ENCODE measurements at places on chromosomes 13 and 19.

- peak; percentile 84 for DNase-seq
Measured at GRCh38 chr19:35318679-35319448, 10.1 kb upstream of the CD22 start.

DNA sequence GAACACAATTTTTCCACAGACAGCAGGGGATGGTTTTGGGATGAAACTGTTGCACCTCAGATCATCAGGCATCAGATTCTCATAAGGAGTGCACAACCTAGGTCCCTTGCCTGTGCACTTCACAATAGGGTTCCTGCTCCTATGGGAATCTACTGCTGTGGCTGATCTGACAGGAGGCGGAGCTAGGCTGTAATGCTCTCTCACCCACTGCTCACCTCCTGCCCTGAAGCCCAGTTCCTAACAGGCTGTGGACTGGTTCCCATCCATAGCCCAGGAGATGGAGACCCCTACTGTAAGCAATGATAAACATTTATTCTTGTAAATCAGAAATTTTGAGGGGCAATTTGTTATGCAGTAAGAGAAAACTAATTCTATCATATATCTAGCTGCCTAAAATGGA lies 1234.7 kb downstream of the SLITRK1 start:
- DNase-seq, result no peak

DNA sequence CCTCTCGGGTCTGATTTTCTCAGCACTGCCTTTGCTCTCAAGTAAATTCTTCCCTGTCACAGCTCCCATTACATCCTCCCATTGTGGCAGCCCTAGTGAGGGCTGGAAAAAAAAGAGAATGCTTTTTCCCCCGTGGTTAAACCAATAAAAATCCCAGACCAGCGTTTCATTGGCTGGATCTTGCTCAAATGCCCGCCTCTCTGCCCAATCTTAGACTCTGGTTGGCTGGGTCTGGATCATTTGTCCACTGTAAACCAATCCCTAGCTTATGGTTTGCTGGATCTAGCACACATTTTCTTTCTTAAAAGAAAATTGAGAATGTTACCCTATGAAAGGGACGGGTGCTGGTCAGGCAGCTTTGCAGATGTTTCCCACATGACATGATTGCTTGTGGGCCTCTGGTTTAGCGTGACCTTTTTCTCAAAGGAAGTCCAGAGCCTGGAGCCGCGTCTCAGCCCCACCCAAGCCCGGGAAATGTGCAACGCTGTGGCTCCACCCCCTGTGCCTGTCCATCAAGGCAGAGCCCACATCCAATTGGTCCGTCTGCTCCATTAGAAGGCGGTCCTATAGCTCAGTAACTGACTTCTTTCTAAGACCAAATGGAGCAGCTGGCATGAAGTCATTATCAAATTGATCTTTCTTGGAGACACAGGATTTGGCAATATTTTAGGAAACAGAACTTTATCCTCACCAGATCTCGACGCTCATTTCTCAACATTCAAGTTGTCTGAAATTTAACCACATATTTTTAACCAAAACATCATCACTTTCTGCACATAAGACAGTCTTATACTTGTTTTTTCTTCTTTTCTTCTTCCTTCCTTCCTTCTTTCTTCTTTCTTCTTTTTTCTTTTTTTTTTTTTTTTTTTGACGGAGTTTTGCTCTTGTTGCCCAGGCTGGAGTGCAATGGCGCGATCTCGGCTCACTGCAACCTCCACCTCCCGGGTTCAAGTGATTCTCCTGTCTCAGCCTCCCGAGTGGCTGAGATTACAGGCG lies 2.6 kb upstream of the MCEMP1 start:
- peak; percentile 60 for DNase-seq

DNA sequence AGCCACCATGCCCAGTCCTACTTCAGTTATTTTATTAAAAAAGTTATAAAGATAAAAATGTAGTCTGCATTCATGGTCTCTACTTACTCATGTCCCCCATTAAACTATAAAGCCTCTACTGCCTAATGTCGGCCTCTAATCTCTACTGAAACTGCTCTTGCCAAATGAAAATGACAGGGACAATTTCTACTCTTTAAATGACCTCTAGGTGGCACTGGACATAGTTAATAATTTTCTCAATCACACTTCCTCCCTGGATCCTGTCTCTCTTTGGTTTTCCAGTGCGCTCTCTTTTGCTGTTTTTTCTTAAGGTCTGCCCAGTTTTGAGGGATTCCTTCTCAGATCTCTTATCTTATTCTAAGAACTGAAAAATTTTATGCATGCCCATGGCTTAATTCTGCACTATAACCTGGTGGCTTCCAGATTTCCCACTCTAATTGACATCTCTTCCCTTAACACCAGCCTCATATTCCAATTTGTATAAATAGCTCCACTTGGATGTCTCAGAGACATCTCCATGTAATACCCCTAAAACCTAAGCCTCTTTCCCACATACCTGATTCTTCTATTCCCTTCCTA lies 54.3 kb downstream of the MTMR6 start:
- DNase-seq, result peak; percentile 57

DNA sequence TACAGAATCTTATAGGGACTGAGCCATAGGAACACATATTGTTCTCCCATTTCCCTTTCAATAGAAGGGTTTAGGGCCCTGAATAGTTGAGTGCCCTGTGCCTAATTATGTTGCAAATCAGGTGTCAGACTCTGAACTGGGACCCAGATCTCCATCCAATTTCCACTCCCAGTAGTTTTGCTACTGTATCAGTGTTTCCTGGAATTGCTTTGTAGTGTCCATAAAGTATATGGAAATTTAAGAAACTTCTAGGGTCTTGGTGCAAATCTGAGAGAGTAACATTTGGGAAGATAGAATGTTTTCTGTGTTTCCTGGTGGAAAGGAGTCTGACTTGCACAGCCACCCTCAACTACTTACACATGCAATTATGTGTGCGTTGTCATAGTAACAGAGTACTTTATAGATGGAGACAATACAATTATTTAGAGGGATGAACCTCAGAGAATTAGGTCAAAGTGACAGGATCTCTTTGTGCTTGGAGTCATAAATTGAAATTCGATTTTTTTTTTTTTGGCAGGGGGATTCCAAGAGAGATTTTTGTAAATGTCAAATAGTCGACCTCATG lies 646 bp upstream of the SLC10A2 start:
- no peak for DNase-seq

GRCh38 chr13:58573743-58574142 lies 942.2 kb downstream of the PCDH17 start:
- DNase-seq, result no peak

DNA sequence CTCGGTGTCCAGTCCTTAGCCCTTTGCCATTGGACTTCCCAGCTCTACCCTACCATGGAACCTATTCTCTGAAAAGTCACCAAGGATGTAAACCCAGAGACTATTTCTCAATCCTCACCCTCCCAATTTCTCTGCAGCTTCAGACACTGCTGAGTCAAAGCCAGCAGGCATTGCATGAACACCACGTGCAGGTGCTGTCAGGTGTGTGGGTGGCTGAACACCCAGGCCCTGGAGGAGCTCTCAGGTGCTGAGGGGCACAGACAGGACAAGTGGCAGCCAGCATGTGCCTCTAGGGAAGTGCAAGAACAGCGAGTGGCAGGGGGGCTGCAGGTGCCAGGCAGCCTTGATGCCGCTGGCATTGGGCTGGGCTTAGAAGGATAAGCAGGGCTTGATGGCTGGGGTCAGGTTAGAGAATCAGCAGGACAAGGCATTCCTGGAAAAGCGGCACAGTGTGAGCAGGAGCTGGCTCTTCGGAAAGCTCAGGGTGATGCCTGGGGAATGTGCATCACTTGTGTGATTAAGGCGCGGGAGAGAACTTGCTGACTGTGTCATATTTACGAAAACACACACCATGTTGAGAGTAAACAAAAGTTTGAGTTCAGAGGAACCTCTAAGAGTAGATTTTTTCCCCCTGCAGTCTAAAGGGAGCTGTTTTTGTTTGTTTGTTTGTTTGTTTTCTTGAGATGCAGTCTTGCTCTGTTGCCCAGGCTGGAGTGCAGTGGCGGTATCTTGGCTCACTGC lies 83.8 kb downstream of the LNX2 start:
- DNase-seq, result no peak

DNA sequence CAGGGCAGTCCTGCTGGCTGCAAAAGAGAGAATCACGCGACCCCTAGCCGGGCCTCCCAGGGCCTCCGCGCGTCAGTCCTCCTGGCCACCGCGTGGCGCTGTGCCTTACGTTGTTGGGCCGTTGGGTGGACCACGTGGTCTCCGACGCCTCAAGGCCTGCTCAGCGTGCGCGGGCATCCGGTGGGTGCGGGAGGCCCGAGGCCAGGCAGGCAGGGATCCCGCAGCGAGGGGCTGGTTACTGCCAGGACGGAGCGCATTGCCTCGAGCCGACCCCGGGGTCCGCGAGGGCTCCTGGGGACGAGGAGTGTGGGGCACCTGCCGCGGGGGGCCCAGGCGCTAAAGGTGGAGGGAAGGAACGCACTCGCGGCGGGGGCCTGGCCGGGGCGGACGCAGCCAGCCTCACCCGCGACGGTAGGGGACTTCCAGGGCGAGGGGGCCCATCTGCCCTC lies at the start of gene TDRD12:
TSS of gene TDRD12 (plus strand) at position 157 of the 449 bp plus-strand sequence. CDS start 306 bp downstream, outside the sequence.
- DNase-seq, result no peak

DNA sequence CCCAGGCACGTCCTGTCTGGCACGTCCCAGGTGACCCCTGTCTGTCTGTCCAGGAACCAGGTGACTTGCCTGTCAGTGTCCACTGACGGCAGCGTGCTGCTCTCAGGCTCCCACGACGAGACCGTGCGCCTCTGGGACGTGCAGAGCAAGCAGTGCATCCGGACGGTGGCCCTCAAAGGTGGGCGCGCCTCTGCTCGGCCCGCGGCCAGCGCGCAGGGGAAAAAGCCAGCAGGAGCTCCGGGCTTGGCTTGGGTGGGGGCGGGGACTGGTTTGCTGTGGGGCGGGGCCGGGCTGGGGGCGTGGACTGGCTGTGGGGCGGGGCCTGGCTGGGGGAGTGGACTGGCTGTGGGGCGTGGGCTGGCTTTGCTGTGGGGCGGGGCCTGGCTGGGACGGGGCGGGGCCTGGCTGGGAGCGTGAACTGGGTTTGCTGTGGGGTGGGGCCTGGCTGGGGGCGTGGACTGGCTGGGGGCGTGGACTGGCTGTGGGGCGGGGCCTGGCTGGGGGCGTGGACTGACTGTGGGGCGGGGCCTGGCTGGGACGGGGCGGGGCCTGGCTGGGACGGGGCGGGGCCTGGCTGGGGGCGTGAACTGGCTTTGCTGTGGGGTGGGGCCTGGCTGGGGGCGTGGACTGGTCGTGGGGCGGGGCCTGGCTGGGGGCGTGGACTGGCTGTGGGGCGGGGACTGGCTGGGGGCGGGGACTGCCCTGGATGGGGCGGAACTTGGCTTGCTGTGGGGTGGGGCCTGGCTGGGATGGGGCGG lies 7.2 kb downstream of the WDR18 start:
- peak; percentile 58 for DNase-seq

DNA sequence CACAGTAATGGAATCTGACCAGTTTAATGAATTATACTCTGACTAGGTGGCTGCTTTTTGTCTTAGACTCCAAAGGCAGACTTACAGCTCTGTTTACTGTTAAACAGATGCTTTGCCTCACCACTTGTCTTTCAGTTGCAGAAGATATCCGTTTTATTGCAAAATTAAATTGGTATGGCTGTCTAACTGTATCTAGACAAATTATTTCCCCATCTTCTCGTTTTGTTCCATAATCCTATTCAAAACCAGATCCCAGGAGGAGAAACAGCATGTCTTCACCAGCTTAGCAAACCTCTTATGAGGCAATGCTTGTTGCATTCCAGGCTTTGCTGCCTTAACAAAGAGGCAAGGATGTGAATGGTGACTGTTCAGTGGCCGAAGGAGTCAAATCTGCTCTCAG lies 215.6 kb downstream of the TDRD3 start:
- DNase-seq, result peak; percentile 1

DNA sequence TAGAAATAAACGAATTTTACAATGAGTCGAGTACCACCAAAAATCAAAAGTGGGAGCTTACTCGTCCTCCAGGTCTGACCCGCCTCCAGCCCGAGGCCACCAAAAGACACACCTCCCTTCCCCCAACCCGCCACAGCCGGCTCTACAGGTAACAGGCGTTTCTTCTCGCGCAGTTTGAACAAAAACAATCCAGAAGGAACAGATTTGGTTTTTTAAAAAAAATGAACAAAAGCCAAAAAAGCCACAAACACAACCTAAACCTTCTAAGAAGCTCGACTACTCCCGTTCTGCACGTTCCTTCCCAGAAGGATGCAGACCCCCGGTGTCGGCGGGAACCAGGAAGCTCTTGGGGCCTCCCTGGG lies 671 bp downstream of the ZDHHC20 start:
- no peak for DNase-seq

- no peak for DNase-seq
Measured at GRCh38 chr13:112849500-112849899, 119.5 kb upstream of the MCF2L start.

DNA sequence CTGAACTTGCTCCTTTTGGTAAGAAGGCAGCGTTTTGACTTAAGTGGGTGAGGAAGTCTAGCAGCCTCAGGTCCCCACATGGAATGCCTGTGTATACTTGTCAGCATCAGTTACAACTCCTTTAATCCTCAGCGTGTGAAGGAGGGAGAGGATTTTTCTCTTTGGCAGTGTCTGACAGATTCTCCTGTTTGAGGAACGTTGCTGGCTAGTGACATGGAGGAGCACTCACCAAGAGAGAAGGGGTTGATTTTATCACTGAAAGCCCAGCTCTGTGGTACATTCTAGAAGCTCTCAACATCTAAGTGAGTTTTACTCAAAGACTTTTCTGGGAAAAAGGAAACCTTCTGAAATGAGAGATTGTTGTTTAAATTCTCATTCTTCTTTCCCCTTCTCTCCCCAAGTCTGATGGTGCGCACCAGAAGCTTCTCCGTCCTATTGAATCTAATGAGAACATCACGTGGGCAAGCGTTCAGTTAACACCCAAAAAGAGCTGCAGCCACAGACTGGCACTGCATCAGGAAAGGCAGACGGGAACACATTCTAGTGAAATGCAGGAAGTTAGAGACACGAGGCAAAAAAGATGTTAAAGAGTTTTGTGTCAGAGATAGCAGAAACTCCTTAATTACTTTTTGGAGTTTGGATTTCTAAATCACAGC lies 58.2 kb downstream of the GJA3 start:
- no peak for DNase-seq

GRCh38 chr13:25037057-25037813 lies 58.7 kb upstream of the PABPC3 start:
- peak; percentile 78 for DNase-seq

DNA sequence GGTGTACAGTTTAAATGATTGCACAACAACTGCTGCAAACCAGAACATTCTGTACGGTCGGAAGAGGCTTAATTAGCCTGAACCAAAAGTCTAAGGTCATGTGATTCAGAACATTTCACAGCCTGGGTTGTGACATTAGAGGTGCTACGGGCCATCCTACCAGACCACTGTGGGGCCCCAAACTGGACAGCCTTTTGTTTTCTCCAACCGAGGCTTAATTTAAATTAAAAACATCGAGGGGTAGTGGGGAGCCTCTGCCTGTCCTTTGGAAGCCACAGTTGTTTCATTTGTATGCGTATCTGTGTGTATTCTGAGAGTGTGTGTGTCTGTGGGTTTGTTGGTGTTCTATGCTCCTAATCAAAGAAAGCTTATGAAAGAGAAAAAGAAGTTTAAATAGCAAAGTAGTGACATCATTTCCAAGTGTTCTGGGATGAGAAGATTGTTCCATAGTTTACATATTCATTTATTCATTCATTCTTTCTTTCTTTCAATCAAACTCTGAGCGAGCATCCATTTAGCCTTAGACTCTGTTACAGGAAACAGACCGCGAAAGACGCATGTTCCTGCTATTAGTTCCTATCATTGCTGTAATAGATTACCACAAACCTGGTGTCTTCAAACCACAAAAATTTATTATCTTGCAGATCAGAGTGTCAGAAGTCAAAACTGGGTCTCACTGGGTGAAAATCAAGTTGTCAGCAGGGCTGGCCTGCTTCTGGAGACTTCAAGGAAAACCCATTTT lies 444.8 kb downstream of the FOXO1 start:
- DNase-seq, result peak; percentile 81

Data from cardiac fibroblast (primary cell).